ENCODE measurements at places on chromosomes 11 and 22. TPM values are rescaled to one million over a fixed set of nuclear protein-coding genes. Genes with fewer than 3 reads are reported as not detected.

SLC37A2 gene
- total RNA-seq = 0.50 TPM

TRPM5 gene
- total RNA-seq = not detected

SYT8 gene
- not detected for total RNA-seq

FOLR1 gene
- total RNA-seq = not detected

P2RY2 gene
- total RNA-seq = not detected

OR4C46 gene
- not detected for total RNA-seq

TPBGL gene
- 0.45 TPM for total RNA-seq

VWA5A gene
- total RNA-seq = 5.2 TPM

CNGA4 gene
- 0.10 TPM for total RNA-seq

KRTAP5-9 gene
- total RNA-seq = not detected

OSBPL5 gene
- 6.6 TPM for total RNA-seq

OR5P2 gene
- total RNA-seq = not detected

- no peak overlapping the region for H3K27ac ChIP-seq
- H3K4me1 ChIP-seq = no peaks in the 10 kb centered on the region
- H3K27me3 ChIP-seq = no peaks in the 10 kb centered on the region
- no peak for DNase-seq
- no peaks in the 10 kb centered on the region for H3K36me3 ChIP-seq
Measured at GRCh38 chr11:20840341-20840740, 171.0 kb downstream of the NELL1 start.

DNA sequence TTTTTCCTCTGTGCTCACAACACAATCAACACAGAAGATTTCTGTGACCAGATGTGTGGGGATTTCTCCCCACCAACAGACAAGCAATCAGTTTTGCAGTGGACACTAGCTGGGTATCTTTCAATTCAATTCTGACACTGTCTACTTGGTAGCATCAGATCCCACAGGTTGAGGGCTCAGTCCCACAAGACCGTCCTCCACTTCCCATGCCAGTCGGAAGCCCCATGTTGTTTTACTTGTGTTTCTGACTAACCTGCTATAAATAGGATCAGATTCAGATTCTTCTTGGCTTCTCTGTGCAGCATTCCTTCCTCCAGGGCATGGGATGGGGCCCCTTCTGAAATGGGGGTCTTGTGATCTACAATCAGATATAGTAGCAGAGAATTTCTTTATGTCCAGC lies 19.6 kb downstream of the ACER3 start:
- H3K36me3 ChIP-seq = peaks cover 7% of the 10 kb centered on the region
- no peak overlapping the region for H3K27ac ChIP-seq
- peaks cover 13% of the 10 kb centered on the region for H3K4me1 ChIP-seq
- H3K27me3 ChIP-seq = no peaks in the 10 kb centered on the region
- H3K4me3 ChIP-seq = no peak overlapping the region
- DNase-seq = no peak

GRCh38 chr11:2853997-2854560 lies 31.5 kb downstream of the CDKN1C start:
- H3K4me1 ChIP-seq = no peaks in the 10 kb centered on the region
- H3K27me3 ChIP-seq = no peaks in the 10 kb centered on the region
- H3K4me3 ChIP-seq = no peak overlapping the region

DNA sequence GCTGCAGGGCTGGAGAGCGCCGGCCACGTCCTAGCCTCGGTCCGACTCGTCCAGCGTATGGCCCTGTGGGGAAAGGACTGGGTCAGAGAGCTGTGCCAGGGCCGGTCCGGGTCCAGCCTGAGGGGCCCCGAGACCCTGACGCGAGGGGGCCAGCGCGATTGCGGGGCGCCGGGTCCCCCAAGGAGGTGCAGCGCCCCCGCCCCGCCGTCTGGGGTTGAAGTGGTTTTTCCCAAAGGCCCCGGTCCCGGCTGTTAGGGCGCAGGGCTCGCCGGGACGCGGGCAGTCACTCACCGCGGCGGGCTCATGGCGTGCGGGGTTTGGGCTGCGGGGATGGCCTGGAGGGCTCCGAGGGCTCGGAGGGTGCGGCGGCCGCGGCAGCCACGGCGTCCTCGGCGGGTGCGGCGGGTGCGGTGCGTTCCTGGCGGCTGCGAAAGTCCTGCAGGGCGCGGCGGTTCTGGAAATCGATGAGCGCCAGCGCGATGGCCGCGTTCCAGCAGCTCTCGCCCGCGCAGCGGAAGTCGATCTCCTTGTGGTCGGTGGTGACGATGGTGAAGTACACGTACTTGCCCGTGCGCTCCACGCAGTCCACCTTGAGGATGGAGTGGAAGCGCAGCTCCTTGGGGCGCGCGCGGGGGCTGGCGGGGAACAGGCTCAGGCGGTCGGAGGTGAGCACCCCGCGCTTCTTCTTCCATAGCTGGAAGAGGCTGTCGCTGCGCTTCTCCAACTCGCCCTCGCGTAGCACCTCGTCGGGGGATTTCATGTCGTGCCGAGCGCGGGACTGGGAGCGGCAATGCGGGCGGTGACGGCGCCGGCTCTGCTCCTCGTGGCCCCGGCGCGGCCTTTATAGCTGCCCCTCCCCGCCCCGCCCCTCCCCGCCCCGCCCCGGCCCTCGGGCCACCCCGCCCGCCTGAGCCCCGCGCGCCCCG lies at the start of gene PHLDA2:
Gene PHLDA2, minus strand, starts transcription at position 816 of the 926 bp plus-strand sequence. Its CDS starts 56 bp downstream, at position 760.
- H3K4me1 ChIP-seq = peaks cover 14% of the 10 kb centered on the region
- peak within 1 kb of the TSS; percentile 56 for H3K27ac ChIP-seq

DNA sequence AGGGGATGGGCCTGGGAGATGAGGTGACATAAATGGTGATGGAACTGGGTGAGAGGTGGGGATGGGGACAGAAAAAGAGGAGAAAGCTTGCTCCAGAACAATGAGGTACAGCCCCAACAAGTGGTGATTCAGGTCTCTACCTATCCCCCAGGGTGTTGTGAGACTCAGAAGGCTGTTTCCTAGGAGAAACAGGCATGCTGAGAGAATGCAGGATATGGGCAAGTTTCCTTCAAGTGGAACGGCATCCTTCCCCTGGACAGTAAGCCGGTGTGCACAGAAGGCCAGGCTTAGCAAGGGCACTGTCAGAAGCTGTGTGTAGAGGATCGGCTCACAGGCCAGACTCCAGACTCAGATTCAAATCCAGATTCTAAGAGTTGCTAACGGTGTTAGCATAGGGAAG lies 34.1 kb upstream of the CRTAM start:
- peak overlapping the region; percentile 35 for H3K27ac ChIP-seq
- no peak overlapping the region for H3K4me3 ChIP-seq
- H3K36me3 ChIP-seq = peaks cover 20% of the 10 kb centered on the region
- peaks cover 49% of the 10 kb centered on the region for H3K4me1 ChIP-seq

DNA sequence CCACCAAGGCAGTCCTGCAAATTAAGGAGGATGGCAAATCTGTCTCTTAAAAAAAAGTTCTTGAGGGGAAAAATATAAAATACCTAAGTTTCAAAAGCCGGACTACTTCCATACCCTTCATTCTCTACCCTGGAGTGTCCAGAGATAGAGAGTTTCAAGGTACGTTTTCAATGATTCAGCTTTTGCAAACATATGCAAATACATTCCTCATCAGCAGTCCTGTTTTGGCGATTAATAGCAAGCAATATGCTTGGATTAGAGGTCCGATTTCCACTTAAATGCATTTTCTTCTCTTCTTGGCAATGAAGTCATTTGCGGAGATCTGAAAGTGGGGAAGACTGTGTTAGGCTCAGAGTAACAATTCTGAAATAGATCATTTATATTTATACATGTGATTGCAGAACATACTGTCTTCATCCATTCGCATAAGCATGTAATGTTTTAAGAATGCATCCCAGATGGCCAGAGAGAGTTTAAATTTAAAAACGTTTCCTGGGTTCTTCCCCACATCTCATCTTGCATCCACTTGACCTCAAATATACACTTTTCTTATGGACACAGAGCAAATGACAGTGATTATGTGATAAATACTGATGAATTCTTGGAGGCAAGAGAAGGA lies 13.8 kb upstream of the TFIP11 start:
- DNase-seq = no peak
- H3K27me3 ChIP-seq = no peaks in the 10 kb centered on the region
- no peak overlapping the region for H3K4me3 ChIP-seq
- no peak overlapping the region for H3K27ac ChIP-seq

DNA sequence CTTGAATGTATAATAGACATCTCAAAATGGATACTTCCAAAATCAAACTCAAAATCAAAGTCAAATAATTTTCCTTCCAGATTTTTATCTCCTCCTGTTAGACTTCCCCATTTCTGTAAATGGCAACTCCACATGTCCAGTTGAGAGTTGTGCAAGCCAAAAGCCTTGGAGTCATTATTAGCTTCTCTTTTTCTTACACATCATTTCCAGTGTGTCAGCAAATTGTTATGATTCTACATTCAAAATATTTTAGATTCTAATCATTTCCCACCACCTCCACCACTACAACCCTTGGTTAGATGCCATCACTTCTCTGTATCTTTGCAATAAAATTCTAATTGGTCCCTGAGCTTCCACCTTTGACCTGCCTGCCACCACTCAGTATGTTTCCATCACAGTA lies 155.7 kb downstream of the CNTN5 start:
- no peak for DNase-seq
- H3K4me3 ChIP-seq = no peak overlapping the region
- no peaks in the 10 kb centered on the region for H3K27me3 ChIP-seq
- no peak overlapping the region for H3K27ac ChIP-seq
- no peaks in the 10 kb centered on the region for H3K4me1 ChIP-seq
- no peaks in the 10 kb centered on the region for H3K36me3 ChIP-seq

GRCh38 chr11:109193880-109194279 lies 228.1 kb upstream of the C11orf87 start:
- no peaks in the 10 kb centered on the region for H3K27me3 ChIP-seq
- DNase-seq = no peak
- no peaks in the 10 kb centered on the region for H3K36me3 ChIP-seq
- H3K27ac ChIP-seq = no peak overlapping the region
- H3K4me3 ChIP-seq = no peak overlapping the region

GRCh38 chr22:31244046-31244942 lies 32.2 kb downstream of the LIMK2 start:
- peaks cover 7% of the 10 kb centered on the region for H3K36me3 ChIP-seq
- no peaks in the 10 kb centered on the region for H3K27me3 ChIP-seq
- no peak for DNase-seq

- DNase-seq = no peak
- H3K27ac ChIP-seq = peak overlapping the region; percentile 82
- H3K4me1 ChIP-seq = peaks cover 25% of the 10 kb centered on the region
- peaks cover 21% of the 10 kb centered on the region for H3K36me3 ChIP-seq
- no peaks in the 10 kb centered on the region for H3K27me3 ChIP-seq
Measured at GRCh38 chr11:113313601-113314000, 782 bp upstream of the TTC12 start.

DNA sequence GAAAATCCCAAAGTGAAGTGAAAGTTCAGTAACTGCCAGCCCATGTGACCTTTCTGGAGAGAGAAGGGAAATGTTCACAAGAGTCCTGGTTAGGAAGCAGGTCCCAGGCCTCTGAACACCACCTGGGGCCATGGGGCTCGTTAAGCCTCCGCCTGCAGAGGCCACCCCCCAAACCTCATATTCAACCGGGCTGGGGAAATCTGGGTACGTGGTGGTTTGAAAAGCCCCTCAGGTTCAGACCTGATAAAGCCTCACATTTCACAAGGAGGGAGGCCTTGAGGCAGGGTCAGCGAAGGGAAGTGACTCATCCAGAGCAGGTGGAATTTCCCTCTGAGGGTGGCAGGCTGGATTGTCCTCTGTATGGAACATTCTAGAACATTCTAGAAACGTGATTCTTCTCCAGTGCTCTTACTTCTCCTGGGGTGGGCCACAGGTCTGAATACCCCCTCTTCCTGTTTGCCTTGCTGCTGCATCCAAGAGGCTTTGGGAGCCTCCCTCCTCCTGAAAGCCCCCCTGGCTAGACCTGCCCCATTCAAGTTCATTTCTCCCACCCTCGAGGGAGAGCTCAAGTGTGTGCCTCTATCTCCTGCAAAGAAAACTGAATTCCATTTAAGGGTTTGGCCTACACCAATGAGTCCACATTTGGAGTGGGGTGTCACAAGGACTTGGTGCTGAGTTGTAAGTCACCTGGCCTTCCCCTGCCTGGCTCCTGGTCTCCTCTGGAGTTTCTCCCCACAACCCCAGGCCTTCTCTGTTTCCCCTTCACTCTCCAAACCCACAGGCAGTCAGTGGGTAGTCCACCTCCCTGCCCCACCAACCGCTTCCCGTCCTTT lies 6.3 kb downstream of the FXYD2 start:
- peak overlapping the region; percentile 95 for H3K27ac ChIP-seq
- peak overlapping the region; percentile 18 for H3K4me3 ChIP-seq
- peak; percentile 76 for DNase-seq
- peaks cover 3% of the 10 kb centered on the region for H3K36me3 ChIP-seq
- no peaks in the 10 kb centered on the region for H3K27me3 ChIP-seq

- H3K27ac ChIP-seq = no peak overlapping the region
- H3K27me3 ChIP-seq = peaks cover 7% of the 10 kb centered on the region
- no peaks in the 10 kb centered on the region for H3K4me1 ChIP-seq
Measured at GRCh38 chr11:114847306-114847975, 169.1 kb downstream of the NXPE2 start.

DNA sequence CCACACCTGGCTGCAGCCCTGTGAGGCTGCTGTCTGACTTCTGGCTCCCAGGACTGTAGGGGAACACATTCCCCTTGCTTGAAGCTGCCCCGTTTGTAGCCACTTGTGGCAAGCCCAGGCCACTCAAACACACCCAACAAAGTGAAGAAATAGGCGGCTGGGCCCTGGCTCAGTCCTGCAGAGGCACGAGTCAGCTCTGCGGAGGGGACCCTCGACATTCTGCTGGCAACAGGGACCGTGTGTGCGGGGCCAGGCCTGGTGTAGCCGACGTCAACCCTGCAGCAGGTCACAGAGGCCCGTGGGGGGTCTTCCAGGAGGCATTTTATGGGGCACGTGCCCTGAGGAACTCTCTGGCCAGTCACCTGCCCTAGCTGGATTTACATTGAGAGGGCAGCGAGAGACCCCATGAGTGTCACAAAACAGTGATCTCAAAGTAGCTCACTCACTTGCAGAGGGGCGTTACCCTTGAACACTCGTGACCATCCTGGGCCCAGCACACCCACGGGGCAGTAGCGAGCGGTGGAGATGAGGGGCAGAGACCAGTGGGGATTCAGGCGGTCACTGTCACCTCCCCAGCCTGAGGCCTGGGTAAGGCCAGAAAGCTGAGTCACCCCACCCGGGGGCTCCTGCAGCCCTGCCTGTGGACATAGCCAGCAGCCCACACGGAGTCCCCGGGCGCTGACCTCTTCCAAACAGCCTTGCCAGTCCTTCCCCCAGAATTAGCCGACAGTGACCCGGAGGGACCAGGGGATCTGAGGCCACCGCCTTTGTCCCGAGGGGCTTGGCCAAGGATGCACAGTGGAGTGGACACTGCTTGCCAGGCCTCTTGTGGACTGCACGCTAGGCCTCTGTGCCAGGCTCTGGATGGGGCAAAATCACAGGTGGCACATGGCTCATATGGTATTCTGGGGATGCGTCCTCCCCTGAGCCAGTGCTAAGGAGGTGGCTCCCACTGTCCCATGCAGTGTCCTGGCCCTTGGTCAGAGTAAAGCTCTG lies 139.5 kb downstream of the CTTN start:
- H3K27ac ChIP-seq = no peak overlapping the region
- no peak overlapping the region for H3K4me3 ChIP-seq
- no peaks in the 10 kb centered on the region for H3K4me1 ChIP-seq
- no peaks in the 10 kb centered on the region for H3K36me3 ChIP-seq

DNA sequence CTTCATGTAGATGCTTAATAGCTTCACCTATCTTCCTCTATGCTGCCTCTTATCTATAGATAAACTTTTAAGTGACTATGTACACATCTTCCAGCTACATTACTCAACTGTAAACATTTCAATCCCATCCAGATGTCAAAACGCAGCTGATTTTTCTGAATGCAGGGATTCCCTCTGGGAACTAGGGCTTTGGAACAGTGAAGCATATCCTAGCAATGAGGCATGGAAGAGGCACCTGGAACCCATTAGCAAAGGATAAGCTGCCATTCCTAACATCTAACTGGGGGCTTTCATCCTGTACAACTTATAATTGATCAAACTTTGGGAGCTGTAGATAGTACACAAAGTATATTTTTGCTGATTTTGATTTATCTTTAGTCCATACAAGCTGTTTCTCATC lies 40.8 kb upstream of the OPCML start:
- H3K4me1 ChIP-seq = no peaks in the 10 kb centered on the region
- no peaks in the 10 kb centered on the region for H3K36me3 ChIP-seq
- no peak overlapping the region for H3K27ac ChIP-seq
- no peak for DNase-seq
